ENCODE measurements at places on chromosomes 6 and 20. TPM values are rescaled to one million over a fixed set of nuclear protein-coding genes. Genes with fewer than 3 reads are reported as not detected.

OR2H1 gene
- not detected for total RNA-seq

GRCh38 chr6:122005661-122006060, 393.8 kb upstream of the HSF2 start:
- no peak for DNase-seq
- H3K4me3 ChIP-seq, result no peak overlapping the region
- H3K36me3 ChIP-seq, result no peaks in the 10 kb centered on the region
- peaks cover 3% of the 10 kb centered on the region for H3K27me3 ChIP-seq
- no peaks in the 10 kb centered on the region for H3K4me1 ChIP-seq
- no peak overlapping the region for H3K27ac ChIP-seq

DNA sequence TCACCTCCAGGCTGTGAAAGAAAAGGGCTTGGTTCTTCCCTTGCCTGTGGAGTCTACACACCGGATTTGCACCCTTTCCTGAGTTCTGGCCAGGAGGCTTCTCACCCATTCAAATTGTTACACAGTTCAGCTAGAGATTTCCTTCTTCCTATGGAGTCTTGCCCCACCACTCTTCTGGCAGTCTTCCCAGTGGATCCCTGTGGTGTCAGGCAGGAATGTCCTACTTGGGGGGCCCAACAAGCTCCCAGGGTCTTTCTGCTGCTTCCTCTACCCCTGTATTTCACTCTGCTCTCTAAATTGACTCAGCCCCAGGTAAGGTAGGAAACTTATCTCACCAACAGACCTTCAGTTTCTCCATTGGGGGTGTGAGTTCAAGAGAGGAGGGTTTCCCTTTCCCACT, 14.0 kb upstream of the CST9L start:
- no peaks in the 10 kb centered on the region for H3K36me3 ChIP-seq
- no peak overlapping the region for H3K4me3 ChIP-seq
- H3K4me1 ChIP-seq, result no peaks in the 10 kb centered on the region
- no peak for DNase-seq
- no peaks in the 10 kb centered on the region for H3K27me3 ChIP-seq
- no peak overlapping the region for H3K27ac ChIP-seq

GRCh38 chr6:2562721-2563451, 187.8 kb downstream of the MYLK4 start:
- H3K36me3 ChIP-seq, result no peaks in the 10 kb centered on the region
- no peak for DNase-seq
- no peak overlapping the region for H3K4me3 ChIP-seq
- peaks cover 57% of the 10 kb centered on the region for H3K27me3 ChIP-seq
- peaks cover 14% of the 10 kb centered on the region for H3K4me1 ChIP-seq

GRCh38 chr20:46342451-46343347, 34.4 kb upstream of the CDH22 start:
- no peaks in the 10 kb centered on the region for H3K4me1 ChIP-seq
- H3K4me3 ChIP-seq, result no peak overlapping the region
- H3K27me3 ChIP-seq, result peaks cover 12% of the 10 kb centered on the region
- DNase-seq, result no peak

- H3K27ac ChIP-seq, result no peak overlapping the region
- H3K27me3 ChIP-seq, result no peaks in the 10 kb centered on the region
- peaks cover 43% of the 10 kb centered on the region for H3K4me1 ChIP-seq
- peaks cover 5% of the 10 kb centered on the region for H3K36me3 ChIP-seq
Measured at GRCh38 chr6:4781426-4781825, 5.2 kb downstream of the CDYL start.

DNA sequence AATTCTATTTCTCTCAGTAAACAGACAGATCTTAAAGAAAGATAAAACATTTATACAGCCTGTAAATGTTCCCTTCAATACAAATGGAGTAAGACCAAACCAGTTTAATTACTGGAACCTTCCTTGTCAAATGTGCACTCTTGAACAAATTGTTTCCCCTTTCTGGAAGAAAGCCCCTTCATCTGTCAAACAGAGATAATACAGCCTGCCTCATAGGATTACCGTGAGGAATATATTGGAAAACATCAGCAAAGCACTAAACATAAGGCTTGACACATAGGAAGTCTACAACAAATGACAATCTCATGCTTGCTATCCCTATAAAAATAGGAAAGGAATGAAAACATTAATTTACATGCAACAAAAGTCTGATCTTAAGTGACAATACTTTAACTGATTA, 173.8 kb downstream of the PTPRK start:
- DNase-seq, result no peak
- no peaks in the 10 kb centered on the region for H3K4me1 ChIP-seq
- H3K27ac ChIP-seq, result no peak overlapping the region
- H3K27me3 ChIP-seq, result peaks cover 8% of the 10 kb centered on the region
- H3K4me3 ChIP-seq, result no peak overlapping the region

DNA sequence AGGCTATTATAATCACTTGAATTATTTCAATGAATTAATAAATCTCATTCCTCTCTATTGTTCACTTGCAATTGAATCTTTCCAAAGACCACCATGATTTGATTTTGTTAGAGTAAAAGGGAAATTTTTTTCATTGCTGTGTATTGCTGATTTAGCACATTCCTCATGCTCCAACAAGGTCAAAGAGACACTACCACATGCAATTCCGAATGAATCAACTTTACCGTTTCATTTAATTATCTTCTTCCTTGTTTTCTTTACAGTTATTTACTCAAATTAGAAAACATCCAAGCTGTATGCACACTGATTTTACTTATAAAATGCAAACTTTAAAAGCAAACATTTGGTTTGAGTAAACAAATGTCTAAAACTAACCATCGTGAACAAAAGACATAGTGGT, 967 bp downstream of the KIAA0408 start:
- peaks cover 3% of the 10 kb centered on the region for H3K36me3 ChIP-seq
- no peak overlapping the region for H3K27ac ChIP-seq
- H3K4me1 ChIP-seq, result peaks cover 13% of the 10 kb centered on the region
- no peak for DNase-seq
